Right forelimb (tissue), 1 donor: ENCODE measurements at places on chromosomes 16 and 17.

DNA sequence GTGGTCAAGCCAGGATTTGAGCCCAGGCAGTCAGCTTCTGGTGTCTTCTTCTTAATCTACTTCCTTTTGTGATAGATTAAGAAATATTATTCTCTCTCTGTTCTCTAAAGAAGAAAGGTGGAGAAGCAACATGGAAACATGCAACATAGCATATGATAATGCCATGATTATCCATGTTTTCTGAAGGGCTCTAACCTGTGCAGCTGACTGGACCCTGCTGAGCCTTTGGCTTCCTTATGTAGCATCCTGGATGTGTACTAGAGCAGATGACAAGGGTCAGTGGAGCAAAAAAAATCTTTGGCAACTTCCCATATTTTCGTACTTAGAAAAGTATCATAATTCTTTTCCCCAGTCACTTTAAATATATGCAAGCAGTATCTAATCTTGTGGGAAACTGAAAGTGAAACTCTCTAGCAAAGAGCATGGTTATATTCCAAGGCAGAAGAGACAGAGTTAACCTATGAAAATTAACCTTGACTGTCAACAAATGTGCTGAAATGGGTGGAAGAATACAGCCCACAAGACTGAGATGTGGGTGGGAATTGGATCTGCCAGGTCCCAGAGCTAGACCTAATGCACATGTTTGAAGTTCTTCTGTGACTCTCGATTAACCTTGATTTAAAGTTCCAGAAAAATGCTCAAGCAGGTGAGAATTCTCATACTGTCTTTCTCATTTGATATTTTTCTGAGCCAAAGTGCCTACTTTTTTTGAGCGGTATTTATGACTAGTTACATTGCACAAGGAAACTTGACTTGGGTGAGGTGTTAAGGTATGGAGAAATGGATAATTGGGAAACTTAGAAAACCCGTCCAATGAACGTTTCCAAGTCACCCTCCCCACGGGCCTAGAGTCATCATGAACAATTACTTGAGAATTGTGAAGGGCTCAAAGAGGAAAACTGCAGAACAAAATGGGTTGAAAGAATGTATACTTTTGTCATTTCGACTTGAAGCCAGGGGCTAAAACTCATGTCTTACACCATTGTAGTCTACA, 248.6 kb downstream of the FTO start:
- DNase-seq: no peak

GRCh38 chr17:77466140-77466539, 325.4 kb downstream of the SEC14L1 start:
- DNase-seq: no peak

DNA sequence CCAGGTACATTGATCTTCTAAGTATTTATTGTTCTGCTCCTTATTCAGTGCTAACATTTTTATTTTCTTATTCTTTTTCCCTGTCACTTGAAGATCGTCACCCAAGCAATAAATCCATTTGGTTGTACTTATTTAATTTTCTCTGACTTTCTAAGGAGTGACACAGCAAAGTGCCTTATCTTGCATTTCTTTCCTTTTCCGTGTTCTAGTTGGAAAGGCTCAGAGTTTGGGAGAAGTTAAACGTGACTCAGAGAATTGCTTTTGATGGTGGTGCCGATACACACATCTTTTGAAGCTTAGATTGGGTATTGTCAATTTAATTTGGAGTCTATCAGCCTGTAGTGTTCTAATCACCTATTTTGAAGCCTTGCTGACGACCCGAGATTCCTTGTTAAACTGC, 72.0 kb downstream of the PITPNC1 start:
- no peak for DNase-seq

DNA sequence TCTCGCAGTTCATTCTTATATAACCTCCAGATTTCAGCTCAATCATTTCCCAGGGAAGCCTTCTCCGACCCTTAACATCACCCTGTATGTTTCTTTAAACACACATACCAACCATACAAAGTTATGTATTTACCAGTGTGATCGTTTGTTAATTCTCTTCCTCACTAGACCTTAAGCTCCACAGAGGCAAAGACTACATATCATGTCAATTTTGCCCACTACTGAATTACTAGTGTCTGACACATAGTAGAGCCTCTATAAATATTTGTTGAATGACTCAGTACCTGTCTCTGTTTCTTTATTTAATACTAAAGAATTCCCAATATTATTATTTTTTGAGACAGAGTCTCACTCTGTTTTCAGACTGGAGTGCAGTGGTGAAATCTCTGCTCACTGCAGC, 137.2 kb downstream of the SHISA9 start:
- no peak for DNase-seq

DNA sequence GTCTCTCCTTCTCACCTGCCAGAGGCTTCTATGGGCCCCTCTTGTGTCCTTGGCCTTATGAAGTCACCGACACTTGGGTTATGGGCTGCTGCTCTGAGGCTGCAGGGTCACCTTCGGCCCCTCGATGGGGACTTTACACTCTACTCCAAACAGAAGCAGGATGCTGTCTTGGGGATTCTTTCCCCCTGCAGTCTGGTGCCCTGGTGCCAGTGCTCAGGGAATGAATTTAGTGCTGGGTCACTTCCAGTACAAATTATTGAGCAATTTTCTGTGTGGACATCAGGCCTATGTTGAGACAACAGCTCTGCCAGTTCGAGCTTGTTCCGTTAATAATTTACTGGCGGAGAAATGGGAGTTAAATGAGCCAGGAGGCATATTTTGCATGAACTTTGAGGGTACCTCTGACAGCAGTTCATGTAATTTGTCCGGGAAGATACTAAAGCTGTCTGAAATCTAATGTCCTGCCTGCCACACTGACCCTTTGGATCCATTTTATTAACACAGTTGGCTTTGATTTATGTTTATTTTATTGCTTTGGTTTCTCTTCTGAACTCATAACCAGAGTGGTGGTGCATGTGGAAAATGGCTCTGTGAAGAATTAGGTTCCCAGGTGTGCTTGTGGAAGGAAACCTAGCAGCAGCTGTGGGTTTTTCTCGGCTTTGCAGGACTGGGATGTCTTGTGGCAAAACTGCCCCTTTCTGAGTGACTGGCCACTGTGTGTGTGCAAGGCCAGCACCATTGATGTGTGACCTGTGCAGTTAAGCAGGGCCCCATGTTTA, 34.1 kb upstream of the DHX8 start:
- no peak for DNase-seq

DNA sequence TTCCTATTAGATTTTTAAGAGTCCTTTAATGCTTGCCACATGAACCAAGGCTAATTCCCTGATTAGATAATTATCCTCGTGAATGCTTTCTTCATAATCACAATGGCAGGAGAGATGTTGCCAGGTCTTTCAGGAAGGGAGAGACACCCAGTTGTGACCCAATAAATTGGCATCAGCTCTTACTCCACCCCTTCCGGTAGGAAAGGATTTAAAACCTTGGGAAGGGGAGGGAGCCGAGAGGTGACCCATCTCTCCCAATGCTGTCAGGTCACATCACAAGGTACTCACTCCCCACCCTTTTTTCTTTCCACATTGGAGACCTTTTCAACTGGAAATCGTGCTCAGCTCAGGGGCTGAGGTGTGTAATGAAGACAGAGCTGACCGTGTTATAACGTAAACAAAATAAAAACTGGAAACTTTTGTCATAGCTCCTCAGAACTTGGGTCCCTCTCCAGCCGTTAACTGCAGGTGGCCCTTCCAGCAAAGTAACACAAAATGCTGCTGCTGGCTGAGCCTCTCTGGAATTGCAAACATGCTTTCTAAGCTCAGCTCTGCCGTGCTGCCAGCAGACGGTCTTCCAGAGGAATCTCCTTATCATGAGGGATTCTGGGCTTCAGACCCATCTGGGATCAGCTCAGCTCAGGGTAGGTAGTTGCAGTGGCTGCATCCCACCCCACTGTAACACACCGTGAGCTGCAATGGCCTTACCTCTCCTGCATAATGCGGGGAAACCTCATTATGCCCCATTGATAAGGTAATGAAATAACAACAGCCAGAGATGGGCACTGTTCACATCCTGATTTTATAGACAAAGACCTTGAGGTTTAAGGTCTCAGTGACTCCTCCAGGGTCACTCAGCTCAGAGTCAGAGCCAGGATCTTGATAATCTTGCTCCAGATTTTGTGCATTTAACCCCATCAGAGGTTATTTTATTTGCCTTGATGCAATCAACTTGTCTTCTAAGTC, 15.6 kb downstream of the TMEM100 start:
- DNase-seq: no peak

GRCh38 chr17:4098521-4099209, 44.2 kb downstream of the ZZEF1 start:
- no peak for DNase-seq

- no peak for DNase-seq
Measured at GRCh38 chr17:64282753-64283080, 19.7 kb upstream of the TEX2 start.
